ENCODE measurements at places on chromosomes 7 and 10.

GRCh38 chr10:13518076-13518692 lies 10.6 kb downstream of the BEND7 start:
- no peak for DNase-seq

GRCh38 chr10:28644647-28645046 lies 32.7 kb upstream of the BAMBI start:
- no peak for DNase-seq

- DNase-seq = no peak
Measured at GRCh38 chr7:106616708-106617051, 44.3 kb downstream of the CCDC71L start.

GRCh38 chr10:131480066-131480465 lies 168.5 kb upstream of the TCERG1L start:
- no peak for DNase-seq

GRCh38 chr10:7553531-7553930 lies 113.2 kb downstream of the ITIH5 start:
- DNase-seq = no peak

DNA sequence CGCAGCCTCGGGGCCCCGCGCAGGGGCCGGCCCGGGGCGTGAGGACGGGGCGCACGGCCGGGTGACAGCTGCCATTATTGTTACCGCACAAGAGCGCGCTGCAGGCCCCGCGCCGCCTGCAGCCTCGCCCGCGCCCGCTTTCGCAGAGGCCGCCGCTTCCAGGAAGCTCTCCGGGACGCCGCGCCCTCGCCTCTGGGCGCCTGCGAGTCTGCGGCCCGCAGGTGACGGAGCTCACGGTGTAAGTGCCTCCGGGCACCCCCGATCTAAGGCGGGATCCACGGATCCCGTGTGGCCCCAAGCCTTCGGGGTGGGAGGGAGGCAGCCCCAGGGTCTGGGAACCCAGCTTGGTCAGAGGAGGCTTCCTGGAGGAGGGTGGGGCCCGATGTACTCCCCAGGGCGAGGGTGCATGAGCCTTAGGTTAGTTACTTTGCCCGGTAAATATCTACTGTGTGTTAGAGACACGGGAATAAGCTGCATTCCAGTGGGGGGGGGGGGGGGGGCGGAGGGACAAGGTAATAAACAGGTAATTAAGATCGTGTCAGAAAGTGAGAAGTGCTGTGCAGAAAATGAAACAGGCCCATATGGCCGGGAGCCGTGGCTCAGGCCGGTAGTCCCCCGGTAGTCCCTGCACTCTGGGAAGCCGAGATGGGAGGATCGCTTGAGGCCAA lies 638 bp downstream of the IQCE start:
- DNase-seq = no peak

DNA sequence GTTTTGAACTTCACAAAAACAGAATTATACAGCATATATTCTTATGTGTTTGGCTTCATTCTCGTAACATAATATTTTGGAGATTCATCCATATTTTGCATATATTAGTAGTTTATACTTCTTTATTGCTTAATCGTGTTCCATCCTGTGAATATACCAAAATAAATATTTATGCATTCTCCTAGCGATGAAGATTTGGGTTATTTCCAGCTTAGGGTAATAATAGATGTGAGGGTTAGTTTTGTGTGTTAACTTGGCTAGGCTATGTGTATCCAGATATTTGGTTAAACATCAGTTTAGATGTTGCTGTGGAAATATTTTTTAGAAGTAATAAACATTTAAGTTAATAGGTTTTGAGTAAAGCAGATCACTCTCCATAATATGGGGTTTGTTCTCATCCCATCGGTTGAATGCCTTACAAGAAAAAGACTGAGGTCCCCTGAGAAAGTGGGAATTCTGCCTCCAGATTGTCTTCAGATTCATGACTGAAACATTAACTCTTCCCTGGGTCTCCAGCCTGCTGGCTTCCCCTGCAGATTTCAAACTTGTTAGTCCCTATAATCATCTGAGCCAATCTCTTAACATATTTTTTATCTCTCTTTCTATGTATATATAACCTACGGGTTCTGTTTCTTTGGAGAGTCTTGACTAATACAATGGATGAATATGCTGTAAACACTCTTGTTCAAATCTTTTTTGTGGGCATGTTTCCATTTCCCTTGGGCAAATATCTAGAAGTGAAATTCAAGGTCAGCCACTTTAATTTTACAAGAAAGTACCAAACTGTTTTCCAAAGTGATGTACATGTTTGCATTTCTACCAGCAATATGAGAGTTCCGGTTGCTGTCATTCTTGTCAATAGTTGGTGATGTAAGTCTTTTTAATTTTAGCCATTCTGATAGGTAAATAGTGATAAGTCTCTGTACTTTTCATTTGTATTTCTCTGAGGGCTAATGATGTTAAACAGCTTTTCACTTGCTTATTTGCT lies 48.7 kb downstream of the PDK4 start:
- no peak for DNase-seq

DNA sequence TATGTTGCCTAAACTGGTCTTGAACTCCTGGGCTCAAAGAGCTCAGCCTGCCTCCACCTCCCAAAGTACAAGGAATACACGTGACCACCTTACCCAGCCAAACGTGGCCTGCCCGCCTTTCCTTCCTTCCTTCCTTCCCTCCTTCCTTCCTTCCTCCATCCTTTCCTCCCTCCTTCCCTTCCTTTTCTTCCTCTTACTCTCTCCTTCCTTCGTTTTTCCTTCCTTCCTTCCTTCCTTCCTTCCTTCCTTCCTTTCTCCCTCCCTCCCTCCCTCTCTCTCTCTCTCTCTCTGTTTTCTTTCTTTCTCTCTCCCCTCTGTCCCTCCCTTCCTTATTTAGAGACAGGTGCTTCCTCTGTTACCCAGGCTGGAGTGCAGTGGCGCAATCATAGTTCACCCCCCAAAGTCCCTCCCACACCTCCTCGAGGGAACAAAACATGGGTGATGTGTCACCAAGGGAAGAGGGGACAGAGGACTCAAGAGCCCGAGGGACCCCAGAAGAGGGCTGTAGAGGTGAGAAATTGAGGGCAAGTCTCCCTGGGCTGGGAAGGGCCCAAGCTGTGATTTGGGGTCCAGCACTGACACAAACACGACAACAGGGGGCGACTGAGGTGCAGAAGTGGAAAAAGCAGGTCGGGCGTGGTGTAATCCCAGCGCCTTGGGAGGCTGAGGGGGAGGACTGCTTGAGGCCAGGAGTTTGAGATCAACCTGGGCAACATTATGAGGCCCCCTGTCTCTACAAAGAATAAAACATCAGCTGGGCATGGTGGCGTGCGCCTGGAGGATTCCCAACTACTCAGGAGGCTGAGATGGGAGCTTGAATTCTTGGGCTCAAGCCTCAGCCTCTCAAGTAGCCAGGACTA lies 28.1 kb downstream of the EPHB4 start:
- DNase-seq = peak; percentile 32

DNA sequence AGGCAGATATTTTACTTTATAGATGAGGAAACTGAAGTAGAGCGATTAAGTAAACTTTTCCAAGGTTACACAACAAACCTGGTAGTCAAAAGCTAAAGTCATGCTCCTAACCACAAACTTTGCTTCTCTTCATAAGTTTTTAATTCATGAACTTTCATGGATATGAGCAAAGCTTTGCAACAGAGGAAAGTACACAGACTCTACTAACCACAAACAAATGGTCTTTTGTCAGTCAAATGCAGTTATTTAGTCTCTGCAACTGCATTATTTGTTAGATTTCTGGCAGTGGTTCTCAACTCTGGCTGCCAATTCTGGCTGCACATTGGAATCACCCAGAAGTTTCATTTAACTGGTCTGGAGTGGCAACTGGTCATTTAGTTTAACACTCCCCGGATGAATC lies 140.6 kb upstream of the TMEM168 start:
- DNase-seq = no peak

- DNase-seq = no peak
Measured at GRCh38 chr7:121369462-121369861, 26.6 kb downstream of the FAM3C start.

GRCh38 chr10:48509974-48510692 lies 94.7 kb downstream of the ARHGAP22 start:
- DNase-seq = no peak

DNA sequence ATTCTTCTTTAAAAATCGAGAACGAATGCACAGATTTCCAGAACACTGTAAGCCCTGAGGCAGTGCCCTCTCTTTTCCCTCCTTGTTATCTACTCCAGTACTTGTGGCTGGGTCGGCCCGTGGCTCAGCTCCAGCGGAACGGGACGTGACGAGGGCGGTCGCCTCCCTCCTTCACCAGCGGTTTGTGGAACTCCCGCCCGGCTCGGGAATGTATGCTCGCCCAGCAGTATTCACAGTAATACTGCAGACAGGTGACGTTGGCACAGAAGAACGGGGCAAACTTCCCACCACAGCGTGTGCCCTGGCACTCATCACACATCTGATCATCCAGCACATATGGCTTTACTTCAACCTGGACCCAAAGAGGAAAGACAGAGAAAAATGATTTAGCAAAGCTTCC lies 128.5 kb downstream of the BTAF1 start:
- no peak for DNase-seq

DNA sequence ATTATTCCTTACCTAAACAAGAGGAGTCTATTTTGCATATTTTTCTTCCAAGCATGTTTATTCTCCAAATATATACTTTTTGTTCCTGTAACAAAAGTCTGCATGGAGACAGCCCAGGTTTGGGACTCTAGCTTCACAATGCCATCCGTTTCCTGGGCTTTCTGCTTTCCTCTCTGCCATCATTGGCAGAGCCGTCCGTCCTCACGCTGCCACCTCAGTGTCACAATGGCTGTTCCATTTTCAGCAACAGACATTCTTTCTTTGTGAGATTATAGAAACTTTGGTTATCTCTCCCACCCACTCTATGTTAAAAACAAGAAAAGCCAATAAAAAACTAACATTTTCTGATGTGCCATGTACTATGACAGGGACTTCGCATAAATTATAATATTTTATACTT lies 825.2 kb downstream of the REEP3 start:
- no peak for DNase-seq

DNA sequence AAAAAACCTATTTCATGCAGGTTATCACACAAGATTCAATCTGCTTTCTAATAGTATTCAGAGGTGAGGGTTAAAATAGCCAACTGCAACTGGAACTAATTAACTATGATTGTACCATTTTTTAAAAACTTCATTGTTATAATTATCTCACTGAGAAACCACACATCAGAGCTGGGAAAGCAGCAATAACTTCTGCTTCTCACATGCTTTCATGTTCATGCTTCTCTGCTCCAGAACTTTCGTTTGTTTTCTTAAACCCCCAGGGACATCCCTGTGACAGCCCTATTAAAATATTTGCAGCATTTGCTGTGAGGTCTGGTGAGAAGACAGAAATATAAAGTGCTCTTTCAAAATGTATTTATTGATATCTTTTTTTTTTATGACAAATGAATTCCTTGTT lies 389.0 kb upstream of the SORCS1 start:
- no peak for DNase-seq

GRCh38 chr7:130363026-130363847 lies 17.1 kb upstream of the CPA1 start:
- DNase-seq = no peak

- no peak for DNase-seq
Measured at GRCh38 chr10:74133923-74134820, 16.5 kb downstream of the AP3M1 start.

DNA sequence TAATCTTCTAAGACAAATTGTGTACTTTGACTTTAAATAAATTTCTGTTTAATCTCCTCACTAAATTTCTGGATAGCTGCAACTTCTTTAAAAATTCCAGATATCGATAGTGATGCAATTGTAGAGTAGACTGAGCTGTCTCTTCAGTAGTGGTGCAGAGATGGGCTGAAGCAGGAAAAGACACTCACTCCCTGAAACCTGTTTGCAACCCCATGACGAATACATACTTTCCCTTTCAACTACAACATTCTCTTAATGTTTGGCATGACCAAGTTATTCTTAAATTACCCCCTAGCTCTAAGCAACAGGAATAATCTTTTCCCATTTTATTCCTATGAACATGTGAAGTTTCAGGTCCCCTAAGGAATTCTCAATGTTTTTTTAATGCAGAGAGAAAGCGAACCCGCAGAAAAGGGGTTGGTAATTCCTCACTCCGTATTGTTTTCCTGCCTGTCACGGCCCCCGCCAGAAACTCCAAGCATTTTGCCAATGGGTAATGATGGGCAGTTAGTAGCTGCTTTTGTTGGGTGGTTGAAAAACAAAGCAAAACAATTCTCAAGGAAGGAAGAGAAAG lies 1.3 kb downstream of the THSD7A start:
- DNase-seq = no peak

GRCh38 chr7:151431768-151432311 lies 8.1 kb downstream of the CRYGN start:
- no peak for DNase-seq

GRCh38 chr10:112832361-112832878 lies 117.6 kb upstream of the TCF7L2 start:
- DNase-seq = no peak

DNA sequence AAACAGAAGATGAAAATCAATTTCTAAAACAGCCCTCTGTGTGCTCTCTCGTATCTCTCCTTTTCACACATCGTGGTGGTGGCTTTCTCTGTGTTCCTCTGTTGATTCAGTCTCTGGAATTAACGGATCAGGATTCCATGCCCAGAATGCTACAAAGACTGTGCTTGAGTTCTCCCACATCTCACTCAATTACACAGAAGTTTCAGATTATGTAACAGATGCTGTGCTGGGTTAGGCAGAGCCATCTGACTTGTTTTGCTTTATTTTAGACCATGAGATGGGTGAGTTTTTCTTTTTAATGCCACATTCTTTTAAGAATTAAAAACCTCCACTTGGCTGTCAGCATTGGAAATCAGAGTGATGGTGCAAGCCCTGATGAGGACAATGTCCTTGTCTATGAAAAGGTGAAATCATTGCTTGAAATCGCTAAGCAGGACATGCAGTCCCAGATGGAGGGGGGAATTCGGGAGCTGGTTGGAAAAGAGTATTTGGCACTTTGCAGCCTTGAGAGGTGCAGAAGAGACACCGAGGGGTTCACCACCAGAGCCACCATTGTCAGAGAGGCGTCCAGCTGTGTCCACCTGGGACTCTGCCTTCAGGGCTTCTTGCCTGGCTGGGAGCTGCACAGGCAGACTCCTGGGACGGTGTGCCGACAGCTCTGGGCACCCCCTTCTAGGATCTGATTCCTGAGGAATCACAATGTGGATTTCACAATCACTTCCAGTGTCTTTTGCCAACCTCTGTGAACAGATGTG lies 80.4 kb downstream of the EGFR start:
- DNase-seq = no peak

DNA sequence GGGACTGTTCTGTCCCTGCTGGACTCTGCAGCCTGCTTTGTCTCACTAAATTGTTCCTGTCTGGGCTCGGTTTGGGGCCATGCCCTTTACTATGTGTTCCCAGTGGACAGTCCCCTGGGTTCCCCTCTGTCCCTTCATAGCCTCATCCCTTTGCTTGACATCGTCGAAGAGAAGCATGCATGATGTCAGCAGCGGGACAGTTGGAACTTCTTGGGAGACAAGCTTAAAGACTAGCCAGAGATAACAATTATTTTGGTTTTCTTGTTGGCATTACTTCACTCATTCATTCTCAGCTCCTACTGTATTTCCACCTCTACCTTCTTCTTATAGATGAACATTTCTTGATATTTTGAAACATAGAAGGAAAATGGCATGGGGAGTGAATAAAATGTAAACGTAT lies 2.7 kb downstream of the EPHB6 start:
- no peak for DNase-seq

All from activated CD4-positive, alpha-beta T cell treated with anti-CD3 and anti-CD28 coated beads for 1 hour (primary cell).